ENCODE measurements at places on chromosomes 2 and 18.
A peak's percentile ranks its signal among the peaks of the same experiment; 100 is the strongest.

GRCh38 chr2:122098306-122098705 lies 342.9 kb downstream of the TSN start:
- DNase-seq = no peak

DNA sequence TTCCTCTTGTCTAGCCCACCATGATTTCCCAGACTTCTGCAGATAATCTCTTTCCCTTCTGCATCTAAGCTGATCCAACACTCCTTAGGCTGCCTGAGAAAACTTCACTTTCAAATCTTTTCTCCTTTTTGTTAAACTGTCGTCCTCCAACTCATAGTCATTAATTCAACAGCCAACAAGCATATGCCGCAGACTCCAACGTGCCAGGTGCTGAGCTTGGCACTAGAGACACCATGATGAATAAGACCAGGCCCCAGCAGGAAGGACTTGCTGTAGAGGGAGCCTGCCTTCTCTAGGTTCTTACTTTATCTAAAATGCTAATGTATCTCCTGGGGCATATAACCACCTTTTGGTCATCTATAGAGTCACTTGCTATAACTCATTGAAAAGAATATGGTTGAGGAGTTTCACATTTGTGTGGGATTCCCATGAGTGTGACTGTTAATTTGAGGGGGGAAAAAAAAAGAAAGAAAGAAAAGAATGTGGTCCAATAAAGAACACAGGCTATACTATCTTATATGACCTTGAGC lies 51.0 kb downstream of the ANKRD44 start:
- no peak for DNase-seq

DNA sequence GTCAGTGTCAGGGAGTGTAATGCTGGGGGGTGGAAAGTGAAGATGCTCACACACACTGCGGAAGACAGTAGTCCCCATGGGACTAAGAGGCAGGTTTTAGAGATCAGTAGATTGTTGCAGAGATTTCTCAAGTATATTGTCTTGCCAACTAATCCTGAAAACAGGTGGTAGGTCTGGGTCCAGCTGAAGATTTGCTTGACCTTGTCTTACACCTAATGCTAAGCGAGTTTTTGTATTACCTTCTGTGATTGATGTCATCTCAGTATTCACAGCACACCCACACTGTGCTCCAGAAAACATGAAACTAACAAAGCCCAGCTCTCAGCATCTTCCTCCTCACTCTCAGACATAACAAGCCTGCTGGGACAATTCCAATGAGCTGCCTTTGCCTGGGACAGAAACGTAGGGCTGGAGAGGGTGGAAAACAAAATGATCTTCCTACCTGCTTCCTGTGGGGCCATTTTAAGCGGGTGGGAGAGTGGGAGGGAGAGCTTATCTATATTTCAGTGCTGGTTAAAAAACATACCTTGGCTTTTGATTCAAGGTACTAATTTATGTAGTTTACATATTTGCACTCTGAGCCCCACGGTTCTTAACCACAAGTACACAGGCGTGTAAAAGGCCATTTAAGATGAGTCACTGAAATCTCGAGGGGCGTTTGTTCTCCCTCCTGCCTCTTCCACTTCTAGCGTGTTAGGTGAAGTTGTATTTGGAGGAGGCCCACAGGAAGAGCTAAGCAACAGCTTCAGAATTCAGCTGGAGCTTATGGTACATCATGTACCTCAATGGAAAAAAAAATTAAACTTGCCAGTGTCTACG lies 23.1 kb upstream of the RBMS1 start:
- DNase-seq = no peak

GRCh38 chr2:209495855-209496585 lies 72.2 kb downstream of the MAP2 start:
- DNase-seq = peak; percentile 8

GRCh38 chr2:10278029-10278762 lies 24.5 kb upstream of the HPCAL1 start:
- DNase-seq = no peak

GRCh38 chr2:25955869-25956535 lies 26.3 kb downstream of the KIF3C start:
- DNase-seq = no peak

DNA sequence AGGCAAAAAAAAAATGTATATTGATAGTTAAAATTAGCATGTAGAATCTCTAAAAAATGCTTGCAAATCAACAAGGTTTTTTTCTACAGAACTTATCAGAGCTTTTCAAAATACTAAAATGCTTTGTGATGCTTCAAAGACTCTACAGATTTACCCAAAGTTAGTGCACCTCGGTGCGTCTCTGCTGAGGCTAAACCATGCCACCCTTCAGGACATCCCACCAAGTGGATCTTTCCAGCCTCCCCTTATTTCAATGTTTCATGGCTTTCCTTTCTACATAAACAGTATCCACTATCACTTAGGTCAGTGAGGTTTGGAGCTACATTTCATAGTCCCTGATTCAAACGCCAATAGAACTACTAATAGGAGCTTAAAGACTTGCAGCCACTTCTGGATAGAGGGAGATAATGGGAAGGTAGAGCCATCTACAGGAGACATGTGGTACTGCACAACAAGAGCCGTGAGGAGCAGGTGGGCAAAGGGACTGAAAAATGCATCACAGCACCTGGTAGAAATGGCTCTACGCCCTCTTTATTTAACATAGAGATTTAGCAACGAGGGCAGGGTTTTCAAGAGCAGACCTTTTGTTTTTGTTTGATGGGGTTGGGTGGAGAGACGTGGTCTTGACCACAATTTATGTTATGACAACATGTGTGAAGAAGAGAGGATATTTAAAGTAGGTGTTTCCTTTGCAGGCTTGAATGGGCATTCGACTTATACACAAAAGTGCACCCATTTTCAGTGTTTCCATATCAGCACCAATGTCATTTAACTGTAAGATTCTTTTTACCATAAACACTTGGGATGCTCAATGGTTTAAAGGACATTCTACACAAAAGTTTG lies 56.1 kb upstream of the SLC35G4 start:
- DNase-seq = peak; percentile 58

DNA sequence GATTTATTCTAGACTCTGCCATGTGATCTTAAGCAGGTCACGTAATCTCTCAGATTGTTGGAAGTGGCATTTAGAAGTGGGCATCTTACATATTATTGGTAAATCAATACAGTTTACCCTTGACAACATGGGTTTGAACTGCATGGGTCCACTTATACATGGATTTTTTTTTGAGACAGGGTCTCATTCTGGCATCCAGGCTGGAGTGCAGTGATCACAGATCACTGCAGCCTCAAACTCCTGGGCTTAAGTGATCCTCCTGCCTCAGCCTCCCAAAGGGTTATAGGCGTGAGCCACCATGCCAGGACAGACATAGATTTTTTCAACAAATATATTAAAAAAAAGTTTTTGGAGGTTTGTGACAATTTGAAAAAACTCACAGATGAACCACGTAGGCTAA lies 144.7 kb downstream of the OTX1 start:
- DNase-seq = no peak

DNA sequence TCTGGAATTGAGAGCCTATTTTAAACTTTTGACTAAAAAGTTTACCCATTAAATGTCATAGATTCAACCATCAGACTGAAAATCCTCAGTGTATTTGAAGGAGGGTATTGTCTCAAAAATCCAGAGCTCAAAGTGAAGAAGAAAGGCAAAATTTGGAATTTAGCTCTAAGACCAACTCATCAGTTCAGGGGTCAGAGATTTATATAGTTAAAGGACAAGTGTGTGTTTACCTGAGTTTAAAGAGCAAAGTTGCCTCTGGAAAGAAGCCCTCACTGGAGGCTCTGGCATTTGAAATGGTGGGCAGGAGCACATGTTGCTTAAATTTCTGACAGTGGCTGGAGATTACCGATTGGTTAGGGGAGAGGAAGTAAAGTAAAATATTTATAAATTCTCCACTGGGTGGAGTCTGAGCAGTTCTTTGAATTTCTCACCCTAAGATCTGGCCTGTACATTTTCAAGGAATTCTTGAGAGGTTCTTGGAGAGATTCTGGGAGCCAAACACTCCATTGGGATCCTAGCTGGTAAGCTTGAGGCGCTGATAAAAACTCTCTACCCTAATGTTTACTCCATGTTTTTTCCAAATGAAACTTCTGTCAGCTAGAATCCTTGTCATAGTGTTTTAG lies at the start of gene KYNU:
Gene KYNU (plus strand): TSS at position 449 of the 623 bp plus-strand sequence. CDS start 7,704 bp downstream, outside the sequence.
- no peak for DNase-seq

- DNase-seq = no peak
Observed at GRCh38 chr2:221073326-221074049, 498.6 kb downstream of the EPHA4 start.

DNA sequence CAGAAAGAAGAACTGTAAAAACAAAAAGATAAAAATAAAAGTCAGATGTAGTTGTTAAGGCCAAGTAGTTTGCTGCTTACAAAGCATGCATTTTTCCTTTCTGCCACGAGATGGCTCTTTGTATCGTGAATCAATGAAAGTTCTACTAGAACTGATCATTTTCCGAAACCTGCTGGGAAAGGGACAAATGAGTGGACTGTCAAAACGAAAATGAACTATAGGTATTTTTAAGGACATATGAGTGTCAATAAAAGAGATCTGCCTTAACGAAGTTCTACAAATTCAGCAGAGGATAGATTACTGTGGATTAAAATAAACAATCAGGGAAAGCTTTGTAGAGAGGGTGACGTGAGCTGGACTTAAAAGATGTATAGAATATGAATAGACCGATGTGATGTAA lies 15.0 kb upstream of the ELOA2 start:
- DNase-seq = peak; percentile 42

GRCh38 chr18:24869285-24869684 lies 408.8 kb downstream of the HRH4 start:
- DNase-seq = no peak

GRCh38 chr18:49075681-49076080 lies 124.9 kb upstream of the SMAD7 start:
- no peak for DNase-seq

DNA sequence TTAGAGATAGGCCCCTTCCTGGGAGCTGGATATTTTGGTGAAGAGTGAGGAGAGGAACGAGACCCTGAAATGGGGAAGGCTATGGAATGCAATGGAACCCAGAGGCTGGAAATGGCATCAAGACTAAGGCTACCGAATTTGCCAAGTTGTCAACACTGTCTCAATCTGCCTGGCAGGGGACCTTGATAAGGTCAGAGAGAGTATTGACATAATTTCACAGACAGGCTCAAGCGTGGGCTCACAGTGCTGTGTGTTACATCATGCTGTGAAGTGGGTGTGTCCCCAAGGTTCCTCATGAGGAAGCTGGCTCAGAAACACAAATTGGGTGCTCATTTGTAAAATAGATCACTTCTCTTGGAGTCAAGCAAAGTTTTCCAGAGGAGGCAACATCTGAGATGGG lies 51.8 kb upstream of the CYRIA start:
- no peak for DNase-seq

- DNase-seq = no peak
Observed at GRCh38 chr2:100779908-100780202, 40.1 kb upstream of the NPAS2 start.

- DNase-seq = peak; percentile 3
Observed at GRCh38 chr18:6055711-6056110, 160.4 kb upstream of the TMEM200C start.

- DNase-seq = no peak
Observed at GRCh38 chr18:10405816-10406663, 48.4 kb upstream of the APCDD1 start.

DNA sequence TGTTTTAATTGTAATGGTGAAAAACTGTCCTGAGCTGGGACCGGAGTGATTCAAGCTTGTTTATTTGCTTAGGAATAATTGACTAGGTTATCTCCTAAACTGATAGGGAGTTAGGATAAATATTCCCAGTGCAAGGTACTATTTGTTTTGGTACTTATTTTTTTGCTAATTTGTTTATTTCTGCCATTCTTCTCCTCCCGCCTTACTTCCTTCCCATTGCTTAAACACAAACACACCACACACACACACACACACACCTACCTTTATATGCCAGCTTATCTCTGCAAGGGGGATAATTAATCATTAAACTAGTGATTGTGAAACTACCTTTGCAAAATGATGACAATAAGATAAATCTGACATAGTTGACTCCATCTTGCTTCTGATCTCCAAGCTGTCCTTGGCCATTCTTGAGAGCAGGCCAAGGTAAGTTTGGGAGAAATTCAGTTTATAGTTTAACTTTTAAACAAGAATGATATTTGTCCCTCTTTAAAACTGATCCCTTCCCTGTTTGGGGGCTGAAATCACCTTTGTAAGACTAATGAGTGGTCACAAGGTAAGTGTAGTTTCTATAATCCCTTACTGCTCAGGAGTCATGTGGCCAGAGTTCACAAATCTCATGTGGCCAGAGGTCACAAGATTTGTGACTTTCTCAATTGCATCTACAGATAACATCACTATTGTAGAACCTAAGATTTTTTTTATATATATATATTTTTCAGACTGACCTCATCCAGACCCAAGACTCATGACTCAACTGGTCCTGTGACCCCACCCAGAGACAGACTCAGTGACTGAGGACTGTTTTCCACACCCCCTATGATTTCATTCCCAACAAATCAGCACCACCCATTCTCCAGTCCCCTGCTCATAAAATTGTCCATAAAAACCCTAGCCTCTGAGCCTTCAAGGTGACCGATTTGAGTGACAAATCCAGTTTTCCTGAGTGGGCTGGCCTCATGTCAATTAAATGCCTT lies 83.1 kb upstream of the LRRTM4 start:
- no peak for DNase-seq

DNA sequence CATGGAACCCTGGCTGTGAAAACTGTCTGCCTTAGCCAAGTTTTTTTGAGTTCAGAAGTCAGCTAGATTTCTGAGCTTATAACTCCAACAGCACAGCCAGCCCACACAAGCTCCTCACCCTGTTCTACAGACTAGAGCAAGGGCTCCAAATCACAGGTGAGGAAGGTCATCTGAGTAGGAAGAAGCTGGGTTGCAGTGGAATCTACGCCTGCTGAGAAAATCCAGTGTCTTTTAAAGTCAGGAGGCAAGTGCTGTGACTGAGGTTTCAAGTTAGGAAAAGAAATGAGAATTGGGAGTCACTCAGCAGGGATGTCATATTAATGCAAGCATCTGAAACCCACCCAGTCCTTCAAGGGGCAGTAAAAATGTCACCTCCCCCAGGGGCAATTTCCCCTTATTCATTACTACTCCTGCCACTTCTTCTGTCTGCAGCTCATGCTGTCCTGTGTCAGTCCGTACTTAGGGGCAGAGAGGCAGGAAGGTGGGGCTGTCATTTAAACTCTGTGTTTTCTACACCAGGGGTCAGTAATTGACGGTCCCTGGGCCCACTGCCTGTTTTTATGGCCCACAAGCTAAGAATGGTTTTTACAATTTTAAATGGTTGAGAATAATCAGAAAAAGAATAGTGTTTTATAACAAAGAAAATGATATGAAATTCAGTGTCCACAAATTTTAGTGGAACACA lies 551.1 kb downstream of the BCL11A start:
- DNase-seq = no peak

DNA sequence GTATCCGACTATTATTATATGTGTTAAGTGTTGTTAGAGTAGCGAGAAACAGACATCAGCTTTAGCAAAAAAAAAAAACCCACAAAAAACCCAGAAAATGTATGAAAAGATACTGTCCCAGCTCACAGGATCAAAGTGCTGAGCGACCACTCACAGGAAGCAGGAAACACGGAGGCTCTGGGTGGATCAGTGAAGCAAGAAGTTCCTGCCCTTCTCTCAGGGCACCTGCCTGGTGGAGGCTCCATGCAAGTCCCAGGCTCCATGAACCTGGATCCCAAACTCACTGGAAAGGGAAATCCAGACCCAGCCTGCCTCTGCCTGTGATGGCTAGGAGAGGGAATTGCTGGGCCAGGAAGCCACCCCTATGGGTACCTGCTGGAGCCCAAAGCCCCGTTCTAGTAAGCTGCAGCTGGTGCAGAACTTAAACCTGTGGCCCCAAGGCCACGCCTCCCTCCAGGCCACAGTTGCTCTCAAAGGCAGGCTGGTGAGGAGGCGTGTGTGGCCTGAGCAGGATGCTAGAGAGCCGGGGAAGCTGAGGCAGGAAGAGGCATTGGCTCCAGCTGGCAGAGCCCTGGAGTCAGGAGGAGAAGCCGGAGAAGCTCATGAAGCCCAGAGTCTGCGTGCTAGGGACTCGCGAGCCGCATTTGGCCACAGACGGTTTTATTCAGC lies 63.5 kb upstream of the TAF1B start:
- no peak for DNase-seq
